Mesothelial cell of epicardium (in vitro differentiated cells): ENCODE measurements at places on chromosomes 16 and 17.

DNA sequence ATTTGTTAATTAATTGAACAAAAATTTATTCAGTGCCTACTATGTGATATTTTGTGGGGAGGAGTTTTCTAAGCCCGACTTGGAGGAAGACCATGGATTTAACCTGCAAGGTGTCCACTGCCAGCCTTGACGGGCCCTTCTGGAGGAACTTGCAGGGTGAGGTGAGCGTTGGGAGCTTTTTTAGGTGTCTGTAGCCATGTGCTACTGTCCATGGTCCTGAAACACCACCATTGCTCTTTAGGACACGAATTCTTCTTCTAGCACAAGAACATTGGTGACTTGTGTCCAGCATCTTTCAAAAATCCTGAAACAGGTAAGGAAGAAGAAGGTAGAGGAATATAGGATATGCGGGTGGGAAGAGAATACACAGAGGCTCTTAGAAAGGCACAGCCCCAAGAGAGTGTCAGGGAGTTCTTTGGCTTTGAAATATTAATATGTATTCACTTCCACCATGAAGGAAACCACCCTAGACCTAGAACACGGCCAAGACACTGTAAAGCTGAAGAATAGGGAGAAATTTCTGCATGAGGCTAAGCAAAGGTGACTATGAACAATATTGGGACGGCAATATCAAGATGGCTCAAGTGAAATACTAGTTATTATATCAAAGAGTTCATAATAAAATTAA lies 27.9 kb upstream of the OR4D1 start:
- H3K27ac ChIP-seq, result no peak overlapping the region
- H3K27me3 ChIP-seq, result peaks cover 41% of the 10 kb centered on the region
- DNase-seq, result peak; percentile 40
- H3K4me3 ChIP-seq, result no peak overlapping the region
- no peaks in the 10 kb centered on the region for H3K36me3 ChIP-seq

DNA sequence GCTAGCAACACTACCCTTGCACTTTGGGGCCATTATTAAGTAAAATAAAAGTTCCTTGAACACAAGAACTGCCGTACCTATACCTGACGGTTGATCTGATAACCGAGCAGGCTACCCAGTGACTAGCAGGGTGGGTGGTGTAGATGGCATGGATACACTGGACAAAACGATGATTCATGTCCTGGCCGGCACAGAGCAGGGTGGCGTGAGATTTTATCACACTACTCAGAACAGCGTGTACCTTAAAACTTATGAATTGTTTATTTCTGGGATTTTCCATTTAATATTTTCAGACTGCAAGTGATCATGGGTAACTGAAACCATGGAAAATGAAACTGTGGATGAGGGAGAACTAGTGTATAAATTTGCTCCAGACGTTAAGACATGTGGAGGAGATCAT lies 41.0 kb upstream of the MSI2 start:
- H3K27ac ChIP-seq, result no peak overlapping the region
- no peak overlapping the region for H3K4me3 ChIP-seq
- H3K4me1 ChIP-seq, result no peaks in the 10 kb centered on the region
- peaks cover 4% of the 10 kb centered on the region for H3K27me3 ChIP-seq
- no peak for DNase-seq

DNA sequence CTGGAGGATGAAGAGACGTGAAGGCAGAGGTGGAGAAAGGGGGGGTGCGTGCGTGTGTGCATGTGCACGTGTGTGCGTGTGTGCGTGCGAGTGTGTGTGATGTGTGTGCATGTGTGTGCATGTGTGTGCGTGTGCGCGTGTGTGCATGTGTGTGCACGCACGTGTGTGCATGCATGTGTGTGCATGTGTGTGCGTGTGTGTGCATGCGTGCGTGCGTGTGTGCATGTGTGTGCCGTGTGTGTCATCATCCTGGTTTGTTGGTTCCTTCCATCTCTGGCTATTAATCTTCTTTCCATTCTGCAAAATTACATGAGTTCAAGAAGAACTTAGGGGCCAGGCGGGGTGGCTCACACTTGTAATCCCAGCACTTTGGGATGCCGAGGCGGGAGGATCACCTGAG lies 17.0 kb upstream of the RPL38 start:
- no peak for DNase-seq
- no peak overlapping the region for H3K4me3 ChIP-seq

DNA sequence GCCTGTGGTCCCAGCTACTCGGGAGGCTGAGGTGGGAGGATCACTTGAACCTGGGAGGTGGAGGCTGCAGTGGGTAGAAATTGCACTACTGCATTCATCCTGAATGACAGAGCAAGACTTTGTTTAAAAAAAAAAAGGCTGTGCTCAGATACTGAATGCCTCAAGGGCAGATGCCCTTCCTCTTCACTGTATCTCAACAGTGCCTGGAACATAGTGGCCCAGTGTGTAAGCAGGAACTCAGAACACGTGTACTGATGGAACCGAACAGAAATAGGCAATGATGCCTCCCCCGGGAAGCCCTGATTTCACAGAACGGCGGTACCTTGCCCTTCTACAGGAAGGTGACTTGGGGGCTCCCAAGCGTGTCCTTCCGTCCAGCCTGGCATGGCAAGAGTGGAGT lies 46.8 kb downstream of the PLXDC1 start:
- H3K4me3 ChIP-seq, result no peak overlapping the region
- no peaks in the 10 kb centered on the region for H3K27me3 ChIP-seq
- no peak overlapping the region for H3K27ac ChIP-seq
- H3K36me3 ChIP-seq, result no peaks in the 10 kb centered on the region
- peaks cover 23% of the 10 kb centered on the region for H3K4me1 ChIP-seq
- no peak for DNase-seq
